ENCODE measurements at places on chromosomes 7 and 10.

- ATAC-seq, result no peak
These were observed 661.7 kb downstream of the IPMK start for GRCh38 chr10:57605948-57606485.

DNA sequence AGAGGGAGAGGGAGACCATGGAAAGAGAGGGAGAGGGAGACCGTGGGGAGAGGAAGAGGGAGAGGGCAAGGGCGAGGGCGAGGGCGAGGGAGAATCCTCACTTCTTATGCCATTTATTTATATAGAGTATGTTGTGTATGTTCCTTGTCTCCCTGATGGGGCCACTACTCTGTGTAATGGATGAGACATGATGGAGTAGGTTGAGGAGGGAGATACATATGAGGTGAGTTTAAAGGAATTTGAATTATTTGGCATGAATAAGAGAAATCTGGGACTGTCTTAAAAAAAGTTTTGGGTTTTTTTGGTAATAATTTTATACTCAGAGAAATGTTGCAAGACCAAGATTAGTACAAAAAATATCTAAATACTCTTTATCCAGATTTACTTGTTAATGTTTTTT, 20.1 kb downstream of the CCSER2 start:
- ATAC-seq, result no peak

GRCh38 chr7:106247841-106248240, 36.9 kb downstream of the NAMPT start:
- peak; percentile 46 for ATAC-seq

GRCh38 chr7:65216469-65216868, 157.2 kb upstream of the ZNF92 start:
- peak; percentile 88 for ATAC-seq

- ATAC-seq, result no peak
These were observed 174.5 kb upstream of the PRSS58 start for GRCh38 chr7:142432377-142432776.

DNA sequence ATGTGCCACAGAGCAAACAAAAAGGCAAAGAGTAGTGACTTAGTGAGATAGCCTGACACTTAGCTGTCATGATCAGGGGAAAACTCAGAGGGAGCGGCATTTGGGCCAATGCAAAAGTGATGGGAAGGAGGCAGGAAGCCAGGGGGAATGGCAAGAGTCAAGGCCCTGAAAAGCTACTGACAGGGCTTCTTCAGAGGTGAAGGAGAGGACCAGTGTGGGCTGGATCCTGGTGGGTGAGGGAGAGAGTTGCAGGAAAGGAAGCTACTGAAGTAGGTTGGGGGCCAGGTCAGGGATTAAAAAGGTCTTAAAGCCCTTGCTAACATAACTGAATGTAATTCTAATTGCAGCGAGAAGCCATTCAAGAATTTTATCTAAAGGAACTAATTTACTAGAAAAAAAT, 117.0 kb downstream of the AASS start:
- ATAC-seq, result no peak

DNA sequence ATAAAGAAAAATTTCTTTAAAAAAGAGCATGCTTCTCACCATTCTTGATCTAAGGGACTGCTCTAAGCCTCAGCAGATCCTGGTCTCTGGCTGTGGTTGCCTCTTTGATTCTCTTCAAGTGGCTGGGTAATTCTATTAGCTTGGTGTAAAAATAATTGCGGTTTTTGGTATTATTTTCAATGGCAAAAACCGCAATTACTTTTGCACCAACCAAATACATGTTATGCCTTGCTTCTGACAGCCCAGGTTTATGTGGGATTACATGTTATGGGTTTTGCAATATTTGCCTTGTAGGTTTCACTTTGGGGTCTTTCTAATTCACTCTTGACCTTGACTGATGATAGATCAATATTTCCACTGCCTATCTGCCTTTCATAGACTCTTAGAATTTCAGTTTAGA, 20.0 kb upstream of the CREB5 start:
- ATAC-seq, result no peak

- ATAC-seq, result no peak
These were observed 338.9 kb downstream of the WDR37 start for GRCh38 chr10:1395025-1395480.

GRCh38 chr7:4745971-4746919, 29.2 kb upstream of the AP5Z1 start:
- ATAC-seq, result no peak

DNA sequence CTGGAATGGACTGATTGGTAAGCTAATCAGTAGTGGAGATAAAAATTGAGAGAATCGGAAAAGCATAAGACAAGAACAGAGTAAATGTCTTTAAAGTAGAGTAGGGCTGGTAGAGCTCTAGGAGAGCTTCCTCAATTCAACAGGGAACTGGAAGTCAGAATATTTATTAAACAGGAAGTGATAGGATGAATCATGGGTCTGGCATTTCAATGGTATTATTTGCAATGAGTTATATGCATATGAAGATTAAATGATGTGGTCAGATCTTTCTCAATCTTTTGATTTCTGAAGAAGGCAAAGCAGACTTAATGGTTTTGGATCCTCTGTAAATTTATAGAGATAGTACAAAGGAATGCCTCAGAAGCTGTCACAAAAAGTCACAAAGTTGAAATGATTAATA, 349.0 kb downstream of the HPSE2 start:
- ATAC-seq, result no peak

DNA sequence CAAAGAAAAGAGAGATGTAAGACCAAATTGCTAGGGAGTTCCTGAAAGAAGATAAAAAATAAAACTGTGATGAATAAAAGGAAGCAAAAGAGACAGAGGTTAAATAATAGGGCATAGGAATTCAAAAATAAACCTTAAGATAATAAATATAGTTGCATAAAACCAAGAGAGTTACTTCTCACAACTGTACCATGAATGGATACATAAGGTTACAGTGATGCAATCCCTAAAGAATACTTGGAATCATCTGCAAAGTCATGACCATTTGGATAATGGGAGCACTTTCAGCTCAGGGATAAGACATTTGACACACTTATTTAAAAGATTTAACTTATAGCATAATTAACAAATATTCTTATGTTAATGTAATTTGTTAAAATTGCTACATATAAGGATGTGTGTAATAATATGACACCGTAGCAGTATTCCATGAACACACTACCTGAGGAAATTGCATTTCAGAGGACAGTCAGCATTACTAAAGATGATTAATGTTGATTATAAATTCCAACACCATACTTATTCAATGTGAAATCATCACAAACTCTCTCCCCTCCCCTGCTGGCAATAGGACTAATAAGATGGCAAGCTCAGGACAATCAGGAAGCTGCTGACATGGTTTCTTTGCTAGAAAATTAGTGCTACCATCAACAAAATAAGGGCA, 202.1 kb upstream of the AKR1E2 start:
- no peak for ATAC-seq

DNA sequence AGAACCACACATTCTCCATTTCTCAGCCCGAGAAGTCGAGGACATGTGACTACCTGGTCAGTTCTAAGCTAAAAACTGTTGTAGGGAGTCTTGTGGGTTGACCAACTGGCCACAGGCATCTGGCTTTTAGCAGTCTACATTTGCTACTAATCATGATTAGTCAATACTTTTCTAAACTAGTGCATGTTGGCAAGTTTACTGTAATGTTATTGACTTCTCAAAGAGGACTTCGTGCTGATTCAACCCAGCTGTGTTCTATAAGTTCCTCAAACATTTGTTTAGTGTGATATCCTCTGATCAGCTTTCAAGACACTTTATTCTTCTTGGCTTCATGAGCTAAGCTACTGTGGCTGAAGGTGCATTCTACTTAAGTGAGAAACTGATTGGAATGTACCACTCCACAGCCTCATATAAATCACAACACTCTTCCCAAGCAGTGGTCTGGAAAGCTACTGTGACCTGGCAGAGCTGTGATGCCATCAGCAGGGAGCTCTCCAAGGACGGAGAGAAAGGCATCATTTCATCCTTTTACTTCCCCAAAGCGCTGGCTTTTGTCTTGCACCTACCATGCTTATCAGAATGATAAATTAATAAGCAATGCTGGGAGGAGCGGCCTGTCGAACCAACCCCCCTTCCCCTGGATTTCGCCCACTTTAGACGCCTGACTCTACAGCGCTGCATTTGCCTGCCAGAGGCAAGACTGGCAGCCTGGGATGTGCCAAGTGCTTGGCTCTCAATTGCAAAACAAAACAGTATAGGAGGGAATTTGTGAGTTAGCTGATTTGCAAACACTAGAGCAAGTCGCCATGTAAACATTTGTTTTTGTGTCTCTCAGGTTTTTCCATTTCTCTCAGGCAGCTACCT, 206.7 kb upstream of the PLXNA4 start:
- ATAC-seq, result no peak

- no peak for ATAC-seq
These were observed 81.0 kb downstream of the CNOT4 start for GRCh38 chr7:135428879-135429278.

DNA sequence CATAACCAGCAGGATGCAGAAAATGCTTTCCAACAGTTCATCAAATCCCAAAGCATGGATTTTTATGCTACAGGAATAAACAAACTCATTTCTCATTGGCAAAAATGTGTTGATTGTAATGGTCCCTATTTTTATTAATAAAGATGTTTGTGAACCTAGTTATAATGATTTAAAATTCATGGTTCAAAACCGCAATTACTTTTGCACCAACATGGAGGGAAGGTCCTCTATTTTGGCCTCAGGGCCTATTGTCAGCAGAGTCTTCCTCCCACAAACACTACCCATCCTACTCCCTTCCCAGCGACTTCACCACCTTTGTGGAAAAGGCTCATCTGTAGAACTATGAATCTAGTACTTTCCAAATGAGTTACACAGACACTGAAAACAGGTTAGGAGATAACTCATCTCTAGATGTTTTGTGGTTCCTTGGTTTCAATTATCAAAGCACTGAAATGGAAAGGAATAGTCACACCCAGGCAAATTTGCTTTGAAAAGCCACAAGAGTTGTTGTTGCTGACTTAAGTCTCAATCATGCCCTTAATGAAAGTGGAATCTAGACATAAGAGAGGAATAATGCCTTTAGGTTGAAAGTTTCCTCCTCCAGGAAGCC, 59.4 kb upstream of the FRMD4A start:
- ATAC-seq, result no peak

DNA sequence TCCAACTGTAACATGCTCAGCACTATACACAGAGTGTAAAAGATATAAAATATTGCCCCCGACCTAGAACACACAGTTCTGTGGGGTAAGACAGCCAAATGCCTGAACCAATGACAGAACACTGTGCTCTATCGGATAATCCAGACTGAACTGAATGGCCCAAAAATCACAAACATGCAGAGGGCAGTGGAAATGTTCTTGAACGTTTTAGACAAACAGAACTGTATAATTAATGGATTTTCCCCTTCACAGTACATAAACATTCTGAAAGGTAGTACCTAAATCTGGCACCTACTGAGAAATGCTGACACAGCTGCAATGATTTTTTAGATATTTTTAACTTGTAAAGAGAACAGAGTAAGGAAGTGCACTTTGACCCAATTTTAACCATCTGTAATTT, 33.4 kb downstream of the PARD3 start:
- no peak for ATAC-seq

DNA sequence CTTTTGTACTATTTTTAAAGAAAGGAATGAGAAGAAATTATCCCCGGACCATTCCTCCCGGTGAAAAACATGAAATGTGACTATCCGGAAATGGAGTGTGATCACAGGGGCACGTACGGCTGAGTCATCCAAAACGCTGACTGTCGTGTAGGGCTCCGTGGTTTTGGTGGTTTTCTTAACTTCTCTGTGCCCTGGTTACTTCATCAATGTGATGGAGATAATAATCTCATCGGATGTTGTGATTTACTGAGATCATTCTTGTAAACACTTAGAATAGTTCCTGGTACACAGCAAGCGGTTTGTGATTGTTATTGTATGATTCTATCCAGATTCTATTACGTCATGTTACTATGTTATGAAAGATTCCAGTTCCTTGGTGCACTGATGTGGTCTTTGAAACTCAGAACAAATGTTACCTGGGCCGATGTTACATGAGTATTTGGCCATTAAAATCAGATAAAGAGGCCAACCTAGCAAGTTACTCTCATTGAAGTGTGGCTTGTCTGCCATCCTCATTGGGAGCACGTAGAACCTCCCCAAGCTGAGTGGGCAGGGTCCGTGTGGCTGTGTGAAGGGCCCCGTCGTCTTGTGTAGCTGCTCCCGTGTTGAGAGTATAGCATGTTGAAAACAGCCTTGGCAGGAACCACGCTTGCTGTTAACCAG, 99.5 kb downstream of the CAMK1D start:
- peak; percentile 55 for ATAC-seq

GRCh38 chr10:11065567-11065966, 47.9 kb downstream of the CELF2 start:
- no peak for ATAC-seq

- no peak for ATAC-seq
These were observed 65.5 kb downstream of the MLLT10 start for GRCh38 chr10:21599582-21599981.

DNA sequence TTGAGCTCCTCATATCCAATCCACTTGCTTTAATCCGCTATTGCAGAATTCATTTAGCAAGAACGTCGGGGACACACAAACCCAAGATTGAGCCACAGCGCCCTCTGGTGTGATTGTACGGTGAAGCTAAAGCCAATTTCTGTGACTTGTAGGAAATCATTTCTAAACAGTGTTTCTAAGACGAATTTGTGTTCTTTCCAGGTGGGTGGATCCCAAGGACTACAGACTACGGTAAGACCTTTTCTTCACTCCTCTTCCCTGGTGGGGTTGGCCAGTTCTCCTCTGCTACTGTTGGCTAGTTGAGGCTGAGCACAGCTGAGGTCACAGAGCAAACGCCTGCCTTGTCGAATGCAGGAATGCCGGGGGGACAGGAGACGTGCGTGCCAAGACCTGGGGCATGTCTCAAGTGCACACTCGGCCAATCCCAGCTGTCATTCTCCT, 5.2 kb downstream of the DMBT1 start:
- ATAC-seq, result peak; percentile 57

GRCh38 chr10:128588402-128588801, 462.2 kb upstream of the MKI67 start:
- no peak for ATAC-seq

DNA sequence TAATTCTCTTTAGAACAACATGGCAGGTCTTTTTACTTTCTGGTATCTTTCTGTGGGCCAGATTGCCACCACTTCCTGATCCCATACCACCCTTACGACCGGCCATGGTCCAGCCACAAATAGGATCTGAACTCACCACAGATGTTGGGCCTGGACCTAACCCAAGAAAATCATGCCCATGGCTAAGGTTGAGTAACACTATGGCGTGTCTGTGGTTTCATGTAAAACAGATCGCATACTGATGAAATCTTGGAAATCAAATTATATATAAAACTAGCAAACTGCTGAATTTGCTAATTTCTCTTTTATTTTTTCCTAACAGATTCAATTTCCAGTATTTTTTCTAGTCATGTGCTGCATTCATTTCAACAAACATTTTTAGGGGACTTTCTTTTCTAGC, 77.2 kb downstream of the CH25H start:
- ATAC-seq, result no peak

- ATAC-seq, result no peak
These were observed 167.6 kb downstream of the ZNF365 start for GRCh38 chr10:62541811-62542210.

DNA sequence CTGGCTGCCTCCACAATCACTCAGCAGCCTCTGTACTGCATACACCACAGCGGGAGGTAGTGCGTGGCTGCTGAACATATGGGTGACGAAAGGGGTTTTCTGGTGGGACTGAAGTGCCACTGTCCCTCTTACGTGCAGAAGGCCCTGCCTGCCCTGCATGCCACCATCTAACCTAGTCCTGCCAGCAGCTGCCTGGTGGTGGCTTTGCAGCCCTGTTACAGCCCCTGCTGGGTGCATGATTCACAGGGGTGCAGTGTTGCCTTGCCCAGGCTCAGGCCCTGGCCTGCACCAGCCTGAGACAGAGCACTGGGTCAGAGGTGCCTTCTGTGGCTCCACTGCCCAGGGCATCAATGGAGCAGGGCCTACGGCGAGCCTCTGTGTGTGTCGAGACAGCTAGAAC, 50.1 kb downstream of the SYPL1 start:
- ATAC-seq, result peak; percentile 45
